Memory B cell (primary cell): ENCODE measurements at places on chromosomes 11 and 22.

- peak overlapping the region; percentile 11 for H3K4me3 ChIP-seq
- H3K4me1 ChIP-seq = peaks cover 59% of the 10 kb centered on the region
- H3K27me3 ChIP-seq = no peaks in the 10 kb centered on the region
- DNase-seq = peak; percentile 54
- peak overlapping the region; percentile 4 for H3K27ac ChIP-seq
These were observed 63.5 kb upstream of the PRDM11 start for GRCh38 chr11:45082744-45083543.

DNA sequence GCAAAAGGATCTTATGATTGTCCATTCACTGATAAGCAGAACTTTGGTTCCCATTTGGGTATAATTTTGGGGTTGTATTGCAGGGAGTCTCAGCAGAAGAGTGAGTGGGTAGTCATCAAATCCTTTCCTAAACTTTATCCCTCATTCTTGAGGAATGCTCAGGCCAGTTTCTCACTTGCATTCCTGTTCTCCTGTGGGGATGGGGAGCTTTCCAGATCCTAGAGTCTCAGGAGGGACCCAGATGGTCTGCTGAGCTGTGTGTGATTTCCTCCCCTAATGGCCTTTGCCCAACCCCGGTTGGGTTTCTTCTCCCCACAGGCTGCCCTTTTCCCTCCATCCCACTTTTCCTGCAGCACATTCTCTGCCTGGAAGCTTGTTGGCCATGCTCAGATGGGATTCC, 79.9 kb downstream of the MIAT start:
- H3K27me3 ChIP-seq = no peaks in the 10 kb centered on the region
- H3K36me3 ChIP-seq = peaks cover 52% of the 10 kb centered on the region
- H3K4me1 ChIP-seq = peaks cover 12% of the 10 kb centered on the region

- no peak overlapping the region for H3K4me3 ChIP-seq
- no peaks in the 10 kb centered on the region for H3K4me1 ChIP-seq
- no peaks in the 10 kb centered on the region for H3K36me3 ChIP-seq
- no peak for DNase-seq
- no peak overlapping the region for H3K27ac ChIP-seq
- peaks cover 1% of the 10 kb centered on the region for H3K27me3 ChIP-seq
These were observed 29.7 kb upstream of the ACCSL start for GRCh38 chr11:44018127-44018521.

DNA sequence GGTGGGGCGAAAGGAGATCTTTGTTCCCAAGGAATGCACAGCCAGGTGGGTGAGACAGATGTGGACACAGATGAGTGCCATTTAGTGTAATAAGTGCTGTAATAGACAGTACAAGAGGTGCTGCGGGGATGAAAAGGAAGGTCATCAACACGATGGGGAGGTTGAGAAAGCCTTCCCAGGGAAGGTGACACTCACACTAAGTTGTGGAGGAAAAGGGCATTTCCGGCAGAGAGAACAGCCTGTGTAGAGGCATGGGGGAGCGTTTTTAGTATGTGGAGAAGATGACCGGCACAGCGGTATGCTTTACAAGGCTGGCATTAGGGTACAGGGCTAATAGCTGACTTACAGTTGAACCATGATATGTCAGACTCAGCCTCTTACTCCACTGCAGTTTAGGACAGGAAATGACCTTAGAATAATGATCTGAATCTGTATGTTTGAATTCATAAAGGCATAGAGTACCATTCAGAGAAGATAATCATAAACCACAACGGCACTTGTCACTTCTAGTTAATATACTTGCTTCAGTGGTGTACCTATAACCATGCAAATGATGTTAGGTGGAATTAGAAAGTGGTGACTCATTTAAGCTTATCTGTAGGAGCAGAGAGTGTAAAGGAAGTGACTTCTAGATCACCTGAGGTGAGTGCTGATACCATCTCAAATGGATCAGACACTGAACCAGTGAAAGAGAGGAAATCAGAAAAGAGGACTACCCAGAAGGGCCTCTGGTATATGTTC, 60.6 kb downstream of the FAM83F start:
- H3K36me3 ChIP-seq = peaks cover 8% of the 10 kb centered on the region
- peaks cover 53% of the 10 kb centered on the region for H3K4me1 ChIP-seq

DNA sequence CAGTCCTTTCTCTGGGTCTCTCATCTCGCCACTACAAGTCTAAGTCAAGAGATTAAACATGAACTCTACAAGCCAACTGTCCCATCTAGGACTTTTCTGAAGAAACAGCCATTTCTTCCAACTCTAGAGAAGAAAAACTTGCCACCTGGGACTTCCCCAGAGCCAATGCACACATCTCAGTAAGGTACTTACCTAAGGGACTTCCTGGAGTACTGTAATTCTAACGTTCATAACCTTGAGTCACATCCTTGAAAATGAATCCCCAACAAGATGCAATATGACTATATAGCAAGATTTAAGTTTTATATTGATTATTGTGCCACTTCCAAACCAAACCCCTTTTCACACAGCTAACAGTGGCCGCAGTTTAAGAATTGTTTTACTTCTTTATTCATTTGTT, 11.9 kb upstream of the ISX start:
- no peak for DNase-seq
- H3K27ac ChIP-seq = no peak overlapping the region
- H3K36me3 ChIP-seq = no peaks in the 10 kb centered on the region
- H3K27me3 ChIP-seq = peaks cover 7% of the 10 kb centered on the region
- H3K4me3 ChIP-seq = no peak overlapping the region
- H3K4me1 ChIP-seq = no peaks in the 10 kb centered on the region

DNA sequence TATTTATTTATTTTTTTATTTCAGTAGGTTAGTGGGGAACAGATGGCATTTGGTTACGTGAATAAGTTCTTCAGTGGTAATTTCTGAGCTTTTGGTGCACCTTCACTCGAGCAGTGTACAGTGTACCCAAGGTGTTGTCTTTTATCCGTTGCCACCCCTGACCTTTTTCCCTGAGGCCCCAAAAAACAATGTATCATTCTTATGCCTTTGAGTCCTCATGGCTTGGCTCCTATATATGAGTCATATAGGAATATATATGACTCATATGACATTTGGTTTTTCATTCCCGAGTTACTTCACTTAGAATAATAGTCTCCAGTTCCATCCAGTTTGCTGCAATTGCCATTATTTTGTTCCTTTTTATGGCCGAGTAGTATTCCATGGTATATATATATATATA, 763.9 kb downstream of the NTM start:
- H3K4me1 ChIP-seq = no peaks in the 10 kb centered on the region
- no peak overlapping the region for H3K27ac ChIP-seq
- no peak for DNase-seq
- H3K36me3 ChIP-seq = no peaks in the 10 kb centered on the region
- H3K4me3 ChIP-seq = no peak overlapping the region

DNA sequence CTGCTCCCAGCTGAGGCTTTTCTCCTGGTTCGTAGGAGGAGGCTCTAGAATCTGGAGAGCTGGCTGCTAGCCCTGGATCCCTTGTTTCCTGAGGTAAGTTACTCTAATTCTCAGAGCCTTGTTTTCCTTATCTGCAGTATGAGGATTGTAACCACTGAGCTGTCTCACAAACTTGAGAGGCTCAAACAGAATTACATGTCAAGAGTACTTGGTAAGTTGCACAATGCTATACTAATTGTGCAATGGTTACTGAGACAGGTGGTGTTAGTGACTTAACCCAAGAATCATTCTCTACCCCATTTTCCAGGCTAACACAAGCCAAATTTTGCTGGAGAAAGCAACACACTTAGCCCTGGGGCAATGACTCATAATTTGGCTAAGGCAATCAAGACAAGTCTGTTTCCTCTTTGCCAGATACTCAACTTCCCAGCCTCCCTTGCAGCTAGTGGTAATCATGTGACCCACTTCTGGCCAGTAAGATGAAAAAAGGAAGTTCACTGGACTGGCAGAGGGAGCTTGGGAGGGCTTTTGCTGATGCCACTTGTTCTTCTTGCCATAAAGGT, 348.0 kb downstream of the TENM4 start:
- H3K4me3 ChIP-seq = no peak overlapping the region
- H3K36me3 ChIP-seq = no peaks in the 10 kb centered on the region
- no peak overlapping the region for H3K27ac ChIP-seq
- DNase-seq = no peak

GRCh38 chr22:22369964-22370270, 125.3 kb downstream of the VPREB1 start:
- DNase-seq = no peak
- H3K27ac ChIP-seq = peak overlapping the region; percentile 82
- peak overlapping the region; percentile 70 for H3K4me3 ChIP-seq
- H3K36me3 ChIP-seq = peaks cover under 1% of the 10 kb centered on the region
- no peaks in the 10 kb centered on the region for H3K27me3 ChIP-seq

- H3K4me3 ChIP-seq = no peak overlapping the region
- no peaks in the 10 kb centered on the region for H3K27me3 ChIP-seq
- H3K27ac ChIP-seq = no peak overlapping the region
- H3K36me3 ChIP-seq = peaks cover 31% of the 10 kb centered on the region
- DNase-seq = no peak
- H3K4me1 ChIP-seq = peaks cover 18% of the 10 kb centered on the region
These were observed 63.9 kb downstream of the MYH9 start for GRCh38 chr22:36323855-36324331.

- H3K4me1 ChIP-seq = no peaks in the 10 kb centered on the region
- H3K36me3 ChIP-seq = no peaks in the 10 kb centered on the region
- H3K27ac ChIP-seq = no peak overlapping the region
- H3K27me3 ChIP-seq = peaks cover 5% of the 10 kb centered on the region
- no peak for DNase-seq
- H3K4me3 ChIP-seq = no peak overlapping the region
These were observed 11.2 kb upstream of the CHST1 start for GRCh38 chr11:45676522-45677095.

GRCh38 chr22:48696371-48696770, 1131.3 kb downstream of the BRD1 start:
- no peaks in the 10 kb centered on the region for H3K4me1 ChIP-seq
- no peaks in the 10 kb centered on the region for H3K27me3 ChIP-seq
- no peak overlapping the region for H3K27ac ChIP-seq
- no peak for DNase-seq
- H3K4me3 ChIP-seq = no peak overlapping the region

- H3K36me3 ChIP-seq = no peaks in the 10 kb centered on the region
- peaks cover 32% of the 10 kb centered on the region for H3K27me3 ChIP-seq
- DNase-seq = no peak
- peaks cover 9% of the 10 kb centered on the region for H3K4me1 ChIP-seq
- no peak overlapping the region for H3K27ac ChIP-seq
These were observed 17.2 kb downstream of the CREB3L1 start for GRCh38 chr11:46294365-46295309.

- no peak for DNase-seq
- H3K27ac ChIP-seq = no peak overlapping the region
- H3K4me3 ChIP-seq = no peak overlapping the region
- peaks cover 13% of the 10 kb centered on the region for H3K4me1 ChIP-seq
These were observed 151.7 kb downstream of the UVRAG start for GRCh38 chr11:75966537-75967287.

GRCh38 chr22:46969961-46970360, 207.5 kb downstream of the TBC1D22A start:
- H3K27ac ChIP-seq = peak overlapping the region; percentile 46
- no peaks in the 10 kb centered on the region for H3K27me3 ChIP-seq
- peaks cover 16% of the 10 kb centered on the region for H3K4me1 ChIP-seq
- H3K36me3 ChIP-seq = peaks cover 11% of the 10 kb centered on the region

- H3K27ac ChIP-seq = no peak overlapping the region
- peaks cover 6% of the 10 kb centered on the region for H3K36me3 ChIP-seq
- no peak for DNase-seq
- H3K27me3 ChIP-seq = no peaks in the 10 kb centered on the region
These were observed 30.7 kb upstream of the TOLLIP start for GRCh38 chr11:1340111-1340510.

DNA sequence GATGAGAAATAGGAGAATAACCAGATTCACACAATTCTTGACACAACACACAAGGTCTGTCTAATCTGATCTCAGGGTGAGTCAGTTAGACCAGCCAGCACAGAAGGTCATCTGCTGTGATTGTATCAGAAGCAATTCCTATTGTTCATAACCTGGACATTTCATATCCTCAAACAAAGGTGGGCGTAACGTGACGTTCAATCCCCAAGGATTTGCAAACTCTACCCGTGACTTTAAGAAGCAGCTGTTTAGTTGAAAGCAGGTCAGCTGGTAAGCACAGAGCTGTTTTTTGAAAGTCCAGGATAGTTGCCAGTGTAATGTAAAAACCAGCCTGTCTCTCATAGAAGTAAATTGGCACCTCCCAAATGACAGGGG, 385.1 kb downstream of the DCDC1 start:
- H3K27me3 ChIP-seq = peaks cover 1% of the 10 kb centered on the region
- H3K27ac ChIP-seq = no peak overlapping the region
- no peaks in the 10 kb centered on the region for H3K4me1 ChIP-seq
- no peak for DNase-seq

DNA sequence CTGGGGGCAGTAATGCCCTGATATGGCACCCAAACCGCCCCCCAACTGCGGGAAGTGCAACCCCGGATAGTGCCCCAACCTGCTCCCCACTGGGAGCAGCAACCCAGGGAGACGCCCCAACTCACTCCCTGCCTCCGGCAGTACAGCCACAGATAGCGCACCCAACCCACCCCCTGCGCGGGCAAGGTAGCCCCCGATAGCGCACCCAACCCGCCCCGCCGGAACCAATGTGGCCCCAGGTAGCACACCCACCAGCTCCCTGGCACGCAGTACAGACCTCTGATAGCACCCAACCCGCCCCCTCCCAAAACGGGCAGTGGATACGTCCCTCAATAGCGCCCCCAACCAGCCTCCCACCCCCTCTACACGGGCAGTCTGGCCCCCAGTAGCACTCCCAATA, 3.8 kb upstream of the RFPL3 start:
- peaks cover 2% of the 10 kb centered on the region for H3K27me3 ChIP-seq
- H3K36me3 ChIP-seq = no peaks in the 10 kb centered on the region
- H3K27ac ChIP-seq = no peak overlapping the region
- H3K4me1 ChIP-seq = no peaks in the 10 kb centered on the region

GRCh38 chr11:17894929-17895658, 117.8 kb downstream of the SERGEF start:
- H3K4me3 ChIP-seq = no peak overlapping the region
- DNase-seq = no peak
- no peak overlapping the region for H3K27ac ChIP-seq

GRCh38 chr22:42895087-42895486, 38.0 kb upstream of the ARFGAP3 start:
- no peaks in the 10 kb centered on the region for H3K27me3 ChIP-seq
- no peak for DNase-seq
- peaks cover 2% of the 10 kb centered on the region for H3K36me3 ChIP-seq
- peak overlapping the region; percentile 39 for H3K4me3 ChIP-seq
- H3K4me1 ChIP-seq = peaks cover 46% of the 10 kb centered on the region
- H3K27ac ChIP-seq = peak overlapping the region; percentile 84

DNA sequence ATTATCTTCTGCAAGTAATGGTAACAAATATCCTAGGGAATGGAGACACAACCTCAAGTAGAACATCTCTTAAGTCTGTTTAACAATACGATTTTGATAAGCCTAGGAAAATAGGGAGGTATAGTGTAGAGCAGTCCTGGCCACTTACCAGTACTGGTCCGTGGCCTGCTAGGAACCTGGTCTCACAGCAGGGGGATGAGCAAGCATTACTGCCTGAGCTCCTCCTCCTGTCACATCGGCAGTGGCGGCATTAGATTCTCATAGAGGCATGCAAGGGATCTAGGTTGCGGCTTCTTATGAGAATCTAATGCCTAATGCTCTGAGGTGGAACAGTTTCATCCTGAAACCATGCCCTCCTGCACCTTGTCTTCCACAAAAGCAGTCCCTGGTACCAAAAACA, 4.4 kb downstream of the OR51V1 start:
- H3K4me3 ChIP-seq = no peak overlapping the region
- peaks cover 4% of the 10 kb centered on the region for H3K27me3 ChIP-seq
- H3K36me3 ChIP-seq = no peaks in the 10 kb centered on the region
- DNase-seq = no peak

GRCh38 chr22:17774926-17775685, 837 bp upstream of the BID start:
- no peak for DNase-seq

GRCh38 chr11:60838132-60838531, 3.8 kb upstream of the CCDC86 start:
- no peak for DNase-seq
- H3K36me3 ChIP-seq = no peaks in the 10 kb centered on the region
- no peak overlapping the region for H3K4me3 ChIP-seq
